Activated CD8-positive, alpha-beta memory T cell treated with anti-CD3 and anti-CD28 coated beads, Interleukin-2, amount 10 ng/mL, durations not matched to agents 7 days and 5 days (primary cell): ENCODE measurements at places on chromosomes 1 and 21.
A peak's percentile ranks its signal among the peaks of the same experiment; 100 is the strongest.

DNA sequence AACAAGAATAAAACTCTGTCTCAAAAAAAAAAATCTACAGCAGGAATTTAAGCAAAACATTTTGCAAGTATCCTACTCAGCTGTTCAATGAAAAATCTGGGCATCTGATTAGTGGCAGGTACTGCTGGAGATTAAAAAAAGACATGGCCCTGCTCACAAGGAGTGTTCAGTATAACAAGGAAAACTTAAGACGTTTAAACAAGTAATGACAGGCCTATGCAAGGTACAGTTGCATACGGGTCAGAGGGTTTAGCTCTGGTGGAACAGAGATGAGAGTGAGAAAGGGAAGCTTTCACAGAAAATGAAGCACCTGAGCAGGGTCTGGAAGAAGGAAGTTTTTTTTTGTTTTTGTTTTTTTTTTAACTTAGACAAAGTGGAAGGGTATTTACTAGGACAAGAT lies 23.0 kb downstream of the SNRNP40 start:
- no peak overlapping the region for H3K27ac ChIP-seq
- no peaks in the 10 kb centered on the region for H3K27me3 ChIP-seq
- H3K4me1 ChIP-seq: peaks cover 3% of the 10 kb centered on the region
- H3K36me3 ChIP-seq: peaks cover 49% of the 10 kb centered on the region
- no peak for DNase-seq

GRCh38 chr1:245566134-245566533 lies 411.3 kb downstream of the KIF26B start:
- H3K4me1 ChIP-seq: no peaks in the 10 kb centered on the region
- H3K36me3 ChIP-seq: no peaks in the 10 kb centered on the region
- no peaks in the 10 kb centered on the region for H3K27me3 ChIP-seq

DNA sequence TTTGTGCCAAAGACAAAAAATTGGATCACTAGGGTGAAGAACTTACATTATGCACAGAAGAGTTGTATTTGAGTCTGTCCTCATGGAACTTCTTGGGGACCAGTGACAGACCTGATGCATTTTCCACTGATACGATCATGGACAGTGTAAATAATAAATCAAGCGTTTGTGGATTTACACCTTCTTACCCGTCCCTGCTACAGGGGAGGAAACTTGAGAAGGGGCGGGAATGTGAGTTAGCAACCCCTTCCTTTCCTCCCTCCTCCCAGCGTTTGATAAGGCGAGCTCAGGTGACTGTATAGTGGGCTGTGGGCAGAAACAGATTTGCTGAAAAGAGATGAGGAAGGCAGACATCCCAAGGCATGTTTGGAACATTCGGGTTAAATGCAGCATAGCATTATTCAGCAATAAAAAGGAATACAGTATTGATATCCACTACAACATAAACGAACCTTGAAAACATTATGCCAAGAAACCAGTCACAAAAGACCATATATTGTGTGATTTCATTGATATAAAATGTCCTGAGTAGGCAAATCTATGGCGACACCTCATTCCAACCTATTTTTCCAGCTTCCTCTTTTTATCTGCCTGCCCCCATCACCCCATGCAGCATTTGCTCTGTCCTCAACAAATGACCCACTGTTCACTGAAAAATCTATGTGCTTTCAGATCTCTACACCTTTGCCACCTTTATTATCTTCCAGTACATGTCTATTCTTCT lies 128.7 kb downstream of the ZZZ3 start:
- H3K4me3 ChIP-seq: no peak overlapping the region
- H3K27ac ChIP-seq: no peak overlapping the region
- H3K27me3 ChIP-seq: peaks cover 6% of the 10 kb centered on the region
- H3K36me3 ChIP-seq: no peaks in the 10 kb centered on the region
- no peaks in the 10 kb centered on the region for H3K4me1 ChIP-seq
- DNase-seq: no peak

- H3K27me3 ChIP-seq: peaks cover 6% of the 10 kb centered on the region
- H3K27ac ChIP-seq: no peak overlapping the region
- no peak overlapping the region for H3K4me3 ChIP-seq
- DNase-seq: no peak
- no peaks in the 10 kb centered on the region for H3K36me3 ChIP-seq
Measured at GRCh38 chr1:162627662-162628296, 4.5 kb upstream of the DDR2 start.

GRCh38 chr1:24020470-24020869 lies 40.3 kb upstream of the SRSF10 start:
- no peak for DNase-seq
- H3K27ac ChIP-seq: no peak overlapping the region
- no peaks in the 10 kb centered on the region for H3K36me3 ChIP-seq
- no peaks in the 10 kb centered on the region for H3K4me1 ChIP-seq
- peaks cover 18% of the 10 kb centered on the region for H3K27me3 ChIP-seq
- H3K4me3 ChIP-seq: no peak overlapping the region

- peak overlapping the region; percentile 82 for H3K27ac ChIP-seq
- peak; percentile 45 for DNase-seq
- peaks cover 46% of the 10 kb centered on the region for H3K4me1 ChIP-seq
Measured at GRCh38 chr1:61270761-61271411, 188.5 kb downstream of the NFIA start.

- H3K36me3 ChIP-seq: no peaks in the 10 kb centered on the region
- H3K27me3 ChIP-seq: no peaks in the 10 kb centered on the region
- H3K27ac ChIP-seq: no peak overlapping the region
- no peaks in the 10 kb centered on the region for H3K4me1 ChIP-seq
Measured at GRCh38 chr1:118828038-118828437, 160.1 kb downstream of the TBX15 start.

GRCh38 chr21:29163341-29164115 lies 33.1 kb downstream of the MAP3K7CL start:
- peaks cover 4% of the 10 kb centered on the region for H3K36me3 ChIP-seq
- H3K4me1 ChIP-seq: no peaks in the 10 kb centered on the region
- no peak overlapping the region for H3K27ac ChIP-seq
- DNase-seq: no peak

DNA sequence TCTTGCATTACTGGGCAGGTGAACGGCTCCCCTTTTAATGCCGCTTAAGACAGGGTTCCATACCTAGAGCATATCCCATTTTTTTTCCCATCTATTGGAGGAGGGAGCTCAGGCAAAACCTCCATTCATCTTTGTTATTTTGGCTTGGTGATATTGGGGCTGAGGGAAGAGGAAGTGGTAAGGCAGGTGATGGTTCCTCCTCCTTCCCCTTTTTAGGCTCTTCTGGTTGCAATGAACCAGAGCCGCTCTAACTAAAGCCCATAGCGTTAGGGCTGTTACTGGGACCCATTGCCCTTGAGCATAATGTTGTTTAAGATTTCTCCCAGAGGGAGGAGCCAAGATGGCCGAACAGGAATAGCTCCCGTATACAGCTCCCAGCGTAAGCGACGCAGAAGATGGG lies 21.1 kb downstream of the PYHIN1 start:
- H3K36me3 ChIP-seq: peaks cover 58% of the 10 kb centered on the region
- no peaks in the 10 kb centered on the region for H3K27me3 ChIP-seq
- no peak for DNase-seq
- no peak overlapping the region for H3K27ac ChIP-seq
- peaks cover 7% of the 10 kb centered on the region for H3K4me1 ChIP-seq

DNA sequence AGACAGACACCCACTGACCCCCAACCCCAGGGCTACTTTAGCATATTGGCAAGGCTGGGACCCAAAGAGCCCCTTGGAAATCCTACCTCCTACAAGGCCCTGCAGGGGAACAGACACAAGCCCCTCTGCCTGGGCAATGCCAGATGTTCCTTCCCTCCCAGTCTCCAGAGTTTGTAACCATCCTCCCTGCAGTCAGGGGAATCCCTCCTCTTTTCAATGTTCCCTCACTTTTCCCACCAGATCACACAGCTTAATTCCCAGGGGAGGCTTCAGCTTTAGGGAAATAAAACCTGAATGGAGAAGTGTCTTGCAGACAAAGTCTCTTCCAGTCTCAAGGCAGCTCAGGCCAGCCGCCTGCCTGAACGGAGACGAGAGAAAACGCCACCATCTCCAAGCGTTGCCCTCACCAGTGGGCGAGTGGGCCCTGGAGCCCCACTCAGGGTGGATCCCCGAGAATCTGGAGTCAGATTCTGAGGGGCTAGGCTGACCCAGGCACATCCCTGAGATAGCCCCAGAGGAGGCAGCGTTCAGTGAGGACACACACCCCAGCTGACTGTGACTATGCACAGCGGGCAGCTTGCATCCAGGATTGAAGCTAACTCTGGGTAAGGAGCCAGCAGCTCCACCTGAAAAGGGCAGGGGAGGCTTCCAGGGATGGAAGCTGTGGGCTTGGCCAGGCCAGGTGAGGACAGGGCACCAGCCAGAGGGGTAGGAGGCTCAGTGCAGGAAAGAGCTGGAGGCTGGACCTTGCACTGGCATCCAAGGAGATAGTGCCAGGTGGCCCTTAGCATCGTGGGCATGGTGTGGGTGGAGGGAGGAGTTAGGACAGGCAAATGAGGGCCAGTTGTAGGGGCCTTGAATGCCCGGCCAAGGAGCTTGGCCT lies 44.0 kb upstream of the ZC3H12A start:
- H3K4me3 ChIP-seq: no peak overlapping the region
- H3K27me3 ChIP-seq: peaks cover 5% of the 10 kb centered on the region
- no peak for DNase-seq
- no peaks in the 10 kb centered on the region for H3K36me3 ChIP-seq
- no peak overlapping the region for H3K27ac ChIP-seq

DNA sequence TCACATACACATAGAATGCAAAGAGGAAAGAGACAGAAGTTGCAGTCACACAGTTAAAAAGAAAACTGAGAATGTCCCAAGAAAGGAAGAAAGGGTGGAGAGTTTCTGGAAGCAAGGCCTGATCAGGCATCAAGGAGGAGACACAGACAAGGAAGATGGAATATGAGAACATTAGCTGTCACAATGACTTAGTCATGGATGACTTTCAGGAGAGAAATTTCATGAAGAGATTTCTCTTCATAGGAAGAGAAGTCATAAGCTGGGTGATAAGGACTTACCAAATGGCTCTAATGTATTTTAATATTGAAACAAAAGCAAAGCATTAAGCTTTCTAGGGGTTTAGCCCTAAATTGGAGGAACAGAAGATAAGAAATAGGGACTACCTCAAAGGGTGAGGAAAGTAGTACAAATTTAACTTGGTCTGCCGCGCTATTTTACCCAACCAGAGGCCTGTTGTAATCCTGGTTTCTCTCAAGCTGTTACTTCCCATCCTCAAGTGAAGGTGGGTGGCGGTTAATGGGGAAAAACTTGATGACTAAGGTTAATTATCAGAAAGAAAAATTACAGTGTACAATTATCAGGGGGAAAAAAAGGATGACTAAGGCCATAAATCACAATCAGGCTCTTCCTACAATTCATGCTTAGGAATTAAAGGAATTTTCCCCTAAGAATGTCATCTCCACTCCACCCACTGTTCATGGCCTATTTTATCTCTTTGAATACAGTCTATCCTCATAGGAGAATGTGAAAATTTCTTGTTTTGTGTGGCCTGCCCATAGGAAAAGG lies 93.9 kb upstream of the ADGRL2 start:
- no peaks in the 10 kb centered on the region for H3K4me1 ChIP-seq
- DNase-seq: no peak
- no peaks in the 10 kb centered on the region for H3K36me3 ChIP-seq
- H3K4me3 ChIP-seq: no peak overlapping the region
- H3K27me3 ChIP-seq: no peaks in the 10 kb centered on the region
- no peak overlapping the region for H3K27ac ChIP-seq

DNA sequence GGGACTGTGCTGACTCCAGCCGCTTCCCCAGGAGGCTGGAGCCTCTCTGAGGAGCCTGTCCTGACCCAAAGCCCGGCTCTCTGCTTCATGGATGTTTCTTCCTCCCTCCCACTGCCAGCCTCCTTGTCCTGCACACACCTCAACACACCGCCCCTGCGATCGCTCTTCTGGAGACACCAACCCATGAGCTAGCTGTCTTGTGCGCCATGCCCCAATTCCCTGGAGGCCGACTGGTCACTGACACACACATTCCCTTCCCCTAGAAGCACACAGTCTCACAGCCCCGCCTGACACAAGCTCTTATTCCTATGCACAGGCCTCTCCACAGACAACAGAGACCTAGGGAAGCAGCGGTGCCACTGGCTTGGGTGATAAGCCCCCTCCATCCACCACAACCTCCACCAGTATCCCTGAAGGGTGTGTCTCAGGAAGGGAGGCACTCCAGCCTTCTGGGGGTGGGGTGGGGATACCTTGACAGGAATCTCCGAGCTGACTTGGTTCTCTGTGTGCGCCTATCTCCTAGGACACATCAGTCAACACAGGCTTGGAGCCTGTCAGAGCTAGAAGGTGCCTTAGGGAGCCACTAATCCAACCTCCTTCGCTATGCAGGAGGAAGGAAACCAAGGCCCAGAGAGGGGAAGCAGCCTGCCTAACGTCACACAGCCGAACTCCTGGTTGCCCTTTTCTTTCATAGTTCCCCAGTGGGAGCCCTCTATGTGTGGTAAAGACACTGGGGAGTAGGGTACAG lies 31.1 kb downstream of the AHDC1 start:
- H3K4me3 ChIP-seq: no peak overlapping the region
- peaks cover 11% of the 10 kb centered on the region for H3K4me1 ChIP-seq
- no peak for DNase-seq
- H3K27ac ChIP-seq: no peak overlapping the region
- peaks cover 18% of the 10 kb centered on the region for H3K27me3 ChIP-seq
- H3K36me3 ChIP-seq: no peaks in the 10 kb centered on the region

GRCh38 chr1:30416221-30416820 lies 307.1 kb downstream of the MATN1 start:
- no peaks in the 10 kb centered on the region for H3K36me3 ChIP-seq
- DNase-seq: peak; percentile 2
- no peak overlapping the region for H3K4me3 ChIP-seq
- H3K27me3 ChIP-seq: no peaks in the 10 kb centered on the region
- no peak overlapping the region for H3K27ac ChIP-seq
- no peaks in the 10 kb centered on the region for H3K4me1 ChIP-seq

- no peaks in the 10 kb centered on the region for H3K36me3 ChIP-seq
- H3K4me3 ChIP-seq: no peak overlapping the region
- no peak for DNase-seq
- H3K4me1 ChIP-seq: peaks cover 4% of the 10 kb centered on the region
- H3K27ac ChIP-seq: no peak overlapping the region
Measured at GRCh38 chr1:229167318-229167717, 103.6 kb upstream of the RAB4A start.

DNA sequence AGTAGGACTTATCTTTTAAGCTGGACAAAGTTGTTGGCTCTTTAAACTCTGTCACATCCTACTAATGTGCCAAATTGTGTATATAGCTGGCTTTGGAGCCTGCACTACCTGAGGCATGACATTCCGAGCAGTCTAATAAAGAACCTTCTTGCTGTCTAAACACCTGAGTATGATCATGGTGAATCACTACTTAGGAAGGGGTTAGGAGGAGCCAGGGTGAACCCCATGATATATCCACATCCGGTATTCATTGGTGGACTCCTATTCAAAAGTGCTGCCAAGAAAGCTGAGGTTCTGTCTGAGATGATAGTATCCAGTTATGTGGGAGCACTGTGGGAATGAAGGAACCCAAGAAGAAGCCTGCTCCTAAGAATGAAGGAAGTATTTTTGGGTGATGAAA lies 27.1 kb downstream of the CRNN start:
- H3K4me1 ChIP-seq: no peaks in the 10 kb centered on the region
- no peaks in the 10 kb centered on the region for H3K36me3 ChIP-seq
- no peak overlapping the region for H3K4me3 ChIP-seq
- DNase-seq: no peak
- no peak overlapping the region for H3K27ac ChIP-seq
